ENCODE measurements at places on chromosomes 2 and 18. TPM values are rescaled to one million over a fixed set of nuclear protein-coding genes. Genes with fewer than 3 reads are reported as not detected.

DNA sequence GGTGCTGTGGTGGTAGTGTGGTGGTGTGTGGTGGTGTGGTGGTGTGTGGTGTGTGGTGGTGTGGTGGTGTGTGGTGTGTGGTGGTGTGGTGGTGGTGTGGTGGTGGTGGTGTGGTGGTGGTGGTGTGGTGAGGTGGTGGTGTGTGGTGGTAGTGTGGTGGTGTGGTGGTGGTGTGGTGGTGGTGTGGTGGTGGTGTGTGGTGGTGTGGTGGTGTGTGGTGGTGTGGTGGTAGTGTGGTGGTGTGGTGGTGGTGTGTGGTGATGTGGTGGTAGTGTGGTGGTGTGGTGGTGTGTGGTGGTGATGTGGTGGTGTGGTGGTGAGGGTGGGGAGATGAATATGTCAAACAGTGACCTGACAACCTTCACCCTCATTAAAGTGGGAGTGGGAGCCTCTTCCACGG lies 55.6 kb upstream of the DLGAP1 start:
- no peaks in the 10 kb centered on the region for H3K27me3 ChIP-seq
- H3K36me3 ChIP-seq: no peaks in the 10 kb centered on the region
- no peak overlapping the region for H3K4me3 ChIP-seq
- H3K4me1 ChIP-seq: no peaks in the 10 kb centered on the region
- no peak for DNase-seq

GRCh38 chr2:216920937-216921456 lies 61.1 kb upstream of the TNP1 start:
- no peak overlapping the region for H3K4me3 ChIP-seq
- DNase-seq: no peak
- H3K27ac ChIP-seq: no peak overlapping the region
- no peaks in the 10 kb centered on the region for H3K4me1 ChIP-seq

DNA sequence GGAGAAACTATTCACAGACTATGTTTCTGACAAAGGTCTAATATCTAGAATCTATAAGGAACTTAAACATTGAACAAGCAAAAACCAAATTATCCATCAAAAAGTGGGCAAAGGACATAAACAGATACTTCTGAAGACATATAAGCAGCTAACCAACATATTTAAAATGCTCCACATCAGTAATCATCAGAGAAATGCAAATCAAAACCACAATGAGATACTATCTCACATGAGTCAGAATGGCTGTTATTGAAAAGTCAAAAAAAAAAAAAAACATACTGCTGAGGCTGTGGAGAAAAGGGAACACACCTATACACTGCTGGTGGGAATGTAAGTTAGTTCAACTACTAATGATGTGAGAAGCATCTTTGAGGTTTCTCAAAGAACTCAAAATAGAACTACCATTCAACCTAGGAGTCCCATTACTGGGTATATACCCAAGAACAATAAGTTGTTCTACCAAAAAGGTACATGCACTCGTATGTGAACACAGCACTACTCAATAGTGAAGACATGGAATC lies 220.4 kb upstream of the TFPI start:
- no peak for DNase-seq
- no peaks in the 10 kb centered on the region for H3K27me3 ChIP-seq
- no peaks in the 10 kb centered on the region for H3K36me3 ChIP-seq
- H3K4me1 ChIP-seq: peaks cover 11% of the 10 kb centered on the region

DNA sequence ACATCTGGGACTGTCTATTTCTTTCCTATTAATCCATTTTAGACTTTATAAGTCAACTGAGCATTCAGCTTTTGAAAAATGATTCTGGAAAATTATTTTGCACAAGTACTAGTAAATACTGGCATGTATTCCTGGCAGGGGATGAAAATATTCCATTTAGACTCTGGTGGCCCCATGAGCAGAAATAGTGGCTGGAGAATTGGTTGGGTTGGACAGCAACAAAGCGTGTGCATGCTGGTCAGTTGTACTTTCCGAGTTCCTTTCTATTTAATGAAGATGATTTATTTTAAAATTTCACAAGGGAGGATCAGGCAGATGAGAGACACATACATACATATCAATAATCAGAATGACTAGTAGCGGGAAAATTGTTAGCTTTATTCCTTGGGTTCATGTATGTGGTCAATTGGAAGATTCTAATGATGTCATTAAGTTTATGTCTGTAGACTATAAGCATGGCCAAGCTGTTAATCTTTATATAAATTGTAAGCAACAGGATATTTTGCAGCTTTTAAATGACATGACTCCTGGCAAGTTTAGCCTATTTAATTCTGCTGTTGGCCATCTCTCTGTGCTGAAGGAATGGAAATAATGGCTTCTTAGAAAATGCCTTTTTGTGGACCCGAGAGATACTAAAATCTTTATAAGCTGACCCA lies 541.6 kb downstream of the SLC4A3 start:
- H3K4me3 ChIP-seq: no peak overlapping the region

- H3K4me1 ChIP-seq: peaks cover 4% of the 10 kb centered on the region
- no peak overlapping the region for H3K27ac ChIP-seq
- H3K36me3 ChIP-seq: peaks cover 58% of the 10 kb centered on the region
- H3K27me3 ChIP-seq: no peaks in the 10 kb centered on the region
These were observed 38.4 kb downstream of the KIDINS220 start for GRCh38 chr2:8799004-8799403.

- no peaks in the 10 kb centered on the region for H3K4me1 ChIP-seq
- no peak for DNase-seq
- no peak overlapping the region for H3K27ac ChIP-seq
- H3K27me3 ChIP-seq: no peaks in the 10 kb centered on the region
- H3K4me3 ChIP-seq: no peak overlapping the region
- H3K36me3 ChIP-seq: no peaks in the 10 kb centered on the region
These were observed 199.7 kb downstream of the TNS1 start for GRCh38 chr2:217802876-217803652.

DNA sequence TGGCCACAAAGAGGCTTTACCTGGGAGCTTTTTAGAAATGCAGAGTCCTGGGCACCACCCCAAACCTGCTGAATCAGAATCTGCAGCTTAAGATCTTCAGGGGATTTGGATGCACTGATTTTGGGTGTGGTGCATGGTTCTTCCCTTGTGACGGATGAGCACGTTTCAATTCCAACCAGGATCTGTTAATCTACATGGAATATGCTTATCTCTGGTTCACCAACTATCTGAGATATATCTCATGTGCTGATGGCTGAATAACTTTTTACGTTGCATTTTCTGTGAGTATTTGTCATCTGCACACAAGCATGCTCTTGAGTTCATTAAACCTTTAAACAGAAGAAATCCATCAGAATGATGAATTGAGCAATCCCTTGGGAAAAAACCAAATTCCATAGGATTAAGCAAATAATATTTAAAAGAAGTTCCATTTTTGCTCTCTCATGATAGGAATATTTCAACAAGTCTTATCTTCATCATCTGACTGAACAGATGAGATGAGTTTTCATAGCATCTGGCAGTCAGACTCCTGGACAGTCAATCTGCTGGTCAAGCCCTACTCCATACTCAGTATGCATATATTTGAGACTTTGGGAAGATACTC lies 120.6 kb downstream of the PLB1 start:
- no peak for DNase-seq
- no peak overlapping the region for H3K27ac ChIP-seq
- H3K4me3 ChIP-seq: no peak overlapping the region
- peaks cover 8% of the 10 kb centered on the region for H3K4me1 ChIP-seq

GRCh38 chr2:104444392-104444791 lies 409.5 kb upstream of the POU3F3 start:
- H3K4me3 ChIP-seq: no peak overlapping the region
- no peaks in the 10 kb centered on the region for H3K36me3 ChIP-seq
- no peaks in the 10 kb centered on the region for H3K27me3 ChIP-seq
- H3K27ac ChIP-seq: no peak overlapping the region
- DNase-seq: no peak

DNA sequence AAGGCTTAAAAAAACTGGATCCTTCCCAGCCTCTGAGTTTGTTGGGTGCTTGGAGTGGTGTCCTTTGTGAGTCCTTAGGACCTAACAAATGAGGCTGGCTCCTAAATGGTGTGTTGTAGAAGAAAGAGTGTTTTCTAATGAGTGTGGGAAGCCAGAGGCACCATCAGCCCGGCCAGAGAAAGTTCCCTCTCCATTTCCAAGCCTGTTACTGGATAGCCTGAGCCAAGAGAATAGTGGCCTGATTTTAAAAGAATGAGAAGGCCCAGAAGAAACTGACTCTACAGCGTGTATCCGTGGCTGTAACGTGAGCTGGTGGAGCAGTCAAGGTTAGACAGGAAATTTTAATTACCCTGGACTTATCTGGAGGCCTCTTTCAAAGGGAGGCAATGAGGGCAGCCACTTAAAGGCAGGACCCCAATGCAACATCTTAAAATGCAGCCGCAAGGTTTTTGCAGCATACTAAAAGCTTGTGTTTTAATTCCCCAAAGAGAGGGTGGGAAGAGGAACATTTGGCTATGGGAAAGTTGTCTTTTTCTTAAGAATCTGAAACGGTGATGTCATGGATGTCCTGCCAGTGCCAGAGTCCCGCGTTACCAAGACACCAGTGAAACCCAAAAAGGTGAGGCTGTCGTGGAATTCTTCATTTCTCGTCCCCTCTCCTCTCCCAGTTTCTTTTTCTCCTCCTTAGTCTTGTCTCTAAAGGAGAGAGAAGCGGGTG lies 4.6 kb downstream of the EFHD1 start:
- no peak overlapping the region for H3K27ac ChIP-seq
- DNase-seq: no peak
- H3K36me3 ChIP-seq: no peaks in the 10 kb centered on the region
- H3K4me1 ChIP-seq: peaks cover 10% of the 10 kb centered on the region
- H3K4me3 ChIP-seq: no peak overlapping the region

DNA sequence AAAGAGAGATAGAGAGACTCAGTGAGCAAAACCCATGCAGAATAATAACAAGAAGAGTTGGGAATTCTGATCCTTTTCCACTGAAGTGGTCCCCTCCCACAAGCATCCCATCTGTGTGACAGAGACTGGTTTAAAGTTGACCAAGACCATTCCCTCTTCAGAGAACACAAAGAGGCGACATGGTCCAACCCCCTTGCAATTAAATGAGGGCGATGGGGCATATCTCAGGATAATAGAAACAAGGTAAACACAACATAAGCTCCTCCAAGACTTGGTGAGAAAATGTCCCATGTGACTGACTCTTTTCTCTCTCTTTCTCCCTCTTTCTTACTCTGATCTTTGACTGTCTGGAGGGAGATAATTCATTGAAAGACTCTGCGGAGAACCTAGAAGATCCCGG lies 526.7 kb downstream of the SOX11 start:
- H3K4me3 ChIP-seq: no peak overlapping the region

DNA sequence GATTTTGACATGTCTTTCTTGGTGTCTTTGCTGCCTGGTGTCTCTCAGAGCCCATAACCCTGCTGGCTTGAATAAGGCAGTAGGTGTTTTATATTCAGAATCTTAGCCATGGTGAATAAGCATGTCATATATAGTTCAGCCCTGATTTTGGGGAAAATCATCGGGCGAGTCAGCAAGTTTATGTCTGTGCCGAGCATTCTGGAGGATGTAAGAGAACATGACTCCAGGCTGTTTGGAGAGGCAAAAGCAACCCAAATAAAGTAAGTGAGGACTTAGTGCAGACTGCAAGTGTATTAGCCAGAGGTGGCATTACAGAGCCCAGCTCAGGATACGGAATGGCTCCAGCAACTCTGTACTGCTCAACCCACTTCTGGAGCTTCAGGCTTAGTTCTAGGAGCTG lies 50.3 kb downstream of the TCF7L1 start:
- no peaks in the 10 kb centered on the region for H3K27me3 ChIP-seq
- H3K36me3 ChIP-seq: no peaks in the 10 kb centered on the region
- peaks cover 2% of the 10 kb centered on the region for H3K4me1 ChIP-seq
- H3K27ac ChIP-seq: no peak overlapping the region
- DNase-seq: no peak
- H3K4me3 ChIP-seq: no peak overlapping the region

DNA sequence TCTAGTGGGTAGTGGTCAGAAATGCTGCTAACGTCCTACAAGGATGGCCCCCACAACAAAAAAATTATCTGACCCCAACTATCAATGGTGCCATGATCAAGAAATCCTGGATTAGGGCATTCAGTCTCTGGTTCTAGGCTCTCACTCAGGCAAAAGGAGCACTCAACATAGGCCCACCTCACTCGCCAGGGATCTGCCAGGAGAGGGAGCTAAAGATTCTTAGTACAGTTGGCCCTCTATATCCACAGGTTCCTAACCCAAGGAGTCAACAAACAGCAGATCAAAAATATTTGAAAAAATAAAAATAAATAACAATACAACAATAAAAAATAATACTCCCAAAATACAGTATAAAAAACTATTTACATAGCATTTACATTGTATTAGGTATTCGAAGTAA lies 10.0 kb downstream of the SLC4A5 start:
- H3K4me3 ChIP-seq: no peak overlapping the region
- no peaks in the 10 kb centered on the region for H3K27me3 ChIP-seq
- H3K36me3 ChIP-seq: no peaks in the 10 kb centered on the region
- DNase-seq: no peak
- no peak overlapping the region for H3K27ac ChIP-seq
- no peaks in the 10 kb centered on the region for H3K4me1 ChIP-seq

GRCh38 chr2:97658691-97659157 lies 5.1 kb downstream of the ACTR1B start:
- H3K4me3 ChIP-seq: no peak overlapping the region
- no peak for DNase-seq
- no peaks in the 10 kb centered on the region for H3K27me3 ChIP-seq
- peaks cover 20% of the 10 kb centered on the region for H3K4me1 ChIP-seq

DNA sequence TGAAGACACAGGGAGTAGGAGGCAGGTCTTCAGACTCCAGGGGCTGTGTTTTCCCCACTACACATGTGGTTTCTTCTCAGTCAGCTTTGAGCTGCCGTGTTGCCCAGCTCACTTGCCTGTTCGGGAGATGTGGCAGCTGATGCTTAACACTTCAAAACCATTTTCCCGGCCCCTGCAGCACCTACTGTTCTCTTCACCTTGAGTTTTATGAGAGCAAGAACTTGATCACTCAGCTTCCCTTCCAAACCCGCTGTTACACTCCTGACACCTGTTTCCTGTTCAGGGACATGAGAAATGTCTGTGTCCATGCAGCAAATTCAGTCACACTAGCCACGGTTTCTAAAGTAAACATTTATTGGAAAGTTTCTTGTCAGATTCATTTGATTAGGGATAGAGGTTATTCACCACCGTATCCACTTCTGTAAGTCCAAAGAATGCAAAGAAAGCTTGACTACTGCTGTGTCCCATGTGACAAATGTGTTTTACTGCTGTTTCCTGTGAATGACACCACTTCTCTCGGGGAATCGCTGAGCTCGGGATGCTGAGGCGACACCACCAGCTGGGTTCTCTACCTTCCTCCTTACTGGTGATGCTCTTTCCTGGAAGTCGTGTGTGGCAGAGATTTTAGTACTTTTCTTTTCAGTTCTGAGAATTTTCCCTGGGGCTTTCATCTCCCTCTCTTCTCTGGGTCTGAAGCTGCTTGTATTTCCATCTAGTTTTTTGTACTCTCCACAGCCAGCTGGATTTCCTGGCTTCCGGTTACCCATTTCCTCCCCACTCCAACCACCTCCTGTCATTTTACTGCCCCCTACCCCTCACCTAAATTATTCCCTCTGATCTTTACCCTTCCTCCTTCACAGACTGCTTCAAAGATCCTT lies 91.7 kb downstream of the KLF7 start:
- DNase-seq: no peak
- 0 out of 2 replicates have a peak, but pooled peaks cover 7% of the 10 kb centered on the region for H3K36me3 ChIP-seq
- no peak overlapping the region for H3K27ac ChIP-seq
- H3K4me1 ChIP-seq: peaks cover 12% of the 10 kb centered on the region
- no peaks in the 10 kb centered on the region for H3K27me3 ChIP-seq

EFHD1 gene
- total RNA-seq: 0.66 TPM

XIRP2 gene
- total RNA-seq: not detected

STAT4 gene
- total RNA-seq: 0.89 TPM

KCNS3 gene
- 4.9 TPM for total RNA-seq

OR6B2 gene
- not detected for total RNA-seq

CCDC93 gene
- 15.2 TPM for total RNA-seq

C2orf78 gene
- total RNA-seq: 0.03 TPM

UGT1A4 gene
- total RNA-seq: not detected

ABCB11 gene
- not detected for total RNA-seq

Measured in SJSA1 (cell line).